Activated naive CD8-positive, alpha-beta T cell treated with anti-CD3 and anti-CD28 coated beads, Interleukin-2, amount 50 U/mL, for 24 hours (primary cell): ENCODE measurements at places on chromosomes 12 and 14.

DNA sequence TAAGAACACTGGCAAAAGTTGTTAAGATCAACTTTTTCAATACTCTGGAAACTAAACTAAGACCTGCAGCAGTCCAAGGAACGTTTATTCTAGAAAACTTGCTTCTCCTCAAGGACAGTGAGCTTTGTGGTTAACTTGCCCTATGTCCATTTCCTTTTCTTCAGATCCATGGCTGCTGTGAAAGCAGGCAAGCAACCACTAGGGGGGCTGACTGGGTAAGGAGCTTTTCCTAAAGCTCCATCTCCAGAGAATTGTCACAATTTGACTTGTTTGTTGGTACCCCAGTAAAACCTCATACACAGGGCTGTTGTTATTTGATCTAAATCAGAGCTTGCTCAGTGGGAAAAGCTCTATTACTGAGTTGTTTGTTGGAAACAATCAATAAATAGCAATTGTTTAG lies 10.1 kb upstream of the RPL10L start:
- DNase-seq: no peak

- DNase-seq: no peak
Observed at GRCh38 chr12:52010692-52011601, 4.2 kb downstream of the TAMALIN start.

DNA sequence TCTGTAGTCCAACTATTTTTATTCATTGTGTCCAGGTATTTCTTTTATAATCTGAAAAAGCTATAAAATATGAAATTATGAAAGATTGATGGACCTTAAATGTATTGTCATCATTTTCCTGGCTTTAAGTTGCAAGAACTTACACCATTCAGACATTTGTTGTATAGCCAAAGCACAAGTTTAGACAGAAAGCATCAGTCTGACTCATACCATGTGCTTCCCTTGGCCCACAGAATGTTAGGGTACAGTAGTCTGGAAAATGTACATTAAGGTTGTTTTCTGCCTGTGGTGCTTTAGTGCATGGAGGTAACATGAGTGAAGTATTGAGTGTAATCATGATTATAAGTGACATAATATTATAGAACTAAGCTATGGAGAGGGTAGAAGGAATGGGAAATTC lies 1002.5 kb downstream of the BCL11B start:
- no peak for DNase-seq

DNA sequence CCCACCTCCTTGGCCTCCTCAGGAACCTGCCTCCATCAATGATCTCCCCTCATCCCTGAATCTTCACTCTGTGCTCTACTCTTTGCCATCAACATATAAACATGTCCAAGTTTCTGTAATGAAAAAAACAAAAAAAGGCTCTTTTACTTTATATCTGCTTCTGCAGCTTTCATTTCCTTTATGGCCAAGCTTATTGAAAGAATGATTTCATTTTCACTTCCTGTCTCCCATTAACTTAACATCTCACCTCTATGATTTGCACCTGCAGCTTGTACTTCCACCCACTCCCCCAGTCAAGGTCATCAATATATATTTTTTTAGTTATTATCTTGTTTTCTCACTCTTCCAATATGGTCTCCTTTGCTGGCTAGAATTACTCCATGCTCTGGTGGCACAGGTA lies 15.6 kb upstream of the RNU6-7 start:
- no peak for DNase-seq
